ENCODE measurements at places on chromosomes 1 and 21.

DNA sequence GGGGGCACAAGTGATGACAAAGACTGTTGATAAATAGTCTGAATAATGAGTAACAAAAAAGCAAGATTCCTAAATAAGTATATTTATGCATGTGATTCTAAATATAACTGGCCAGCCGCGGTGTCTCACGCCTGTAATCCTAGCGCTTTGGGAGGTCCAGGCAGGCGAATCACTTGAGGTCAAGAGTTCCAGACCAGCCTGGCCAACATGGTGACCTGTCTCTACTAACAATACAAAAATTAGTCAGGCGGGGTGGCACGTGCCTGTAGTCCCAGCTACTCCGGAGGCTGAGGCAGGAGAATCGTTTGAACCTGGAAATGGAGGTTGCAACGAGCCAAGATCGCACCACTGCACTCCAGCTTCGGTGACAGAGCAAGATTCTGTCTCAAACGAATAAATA, 161.5 kb downstream of the TOMM20 start:
- DNase-seq, result peak; percentile 44

DNA sequence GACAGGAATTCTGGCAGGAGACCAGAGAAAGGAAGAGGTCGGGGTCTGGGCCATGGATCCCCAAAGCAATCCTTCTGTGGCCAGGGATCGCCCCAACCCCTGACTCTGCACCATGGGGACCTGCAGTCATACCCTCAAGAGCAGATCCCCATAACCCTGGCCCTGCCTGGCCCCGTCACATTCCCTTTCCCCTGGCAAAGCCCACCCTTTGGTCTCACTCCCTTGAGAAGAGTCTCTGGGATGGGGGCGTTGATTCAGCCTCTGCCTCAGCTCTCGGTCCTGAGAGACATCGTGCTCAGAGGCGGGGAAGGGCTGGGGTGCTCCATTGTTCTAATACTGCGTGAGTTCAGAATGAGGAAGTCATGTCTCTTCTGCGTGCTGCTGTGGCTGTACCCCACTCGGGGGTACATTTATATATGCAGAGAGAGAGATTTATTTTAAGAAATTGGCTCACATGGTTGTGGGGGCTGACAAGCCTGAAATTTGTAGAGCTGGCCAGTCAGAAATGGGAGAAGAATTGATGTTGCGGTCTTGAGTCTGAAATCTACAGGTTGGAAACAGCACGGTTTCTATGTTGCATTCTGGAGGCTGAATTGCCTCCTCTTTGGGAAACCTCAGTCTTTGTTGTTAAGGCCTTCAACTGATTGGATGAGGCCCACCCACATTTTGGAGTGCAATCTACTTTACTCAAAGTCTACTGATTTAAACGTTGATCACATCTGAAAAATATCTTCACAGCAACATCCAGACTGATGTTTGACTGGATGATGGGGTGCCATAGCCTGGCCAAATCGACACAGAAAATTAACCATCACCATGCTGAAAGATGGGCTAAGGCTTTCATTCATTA, 4.2 kb upstream of the PADI2 start:
- no peak for DNase-seq

DNA sequence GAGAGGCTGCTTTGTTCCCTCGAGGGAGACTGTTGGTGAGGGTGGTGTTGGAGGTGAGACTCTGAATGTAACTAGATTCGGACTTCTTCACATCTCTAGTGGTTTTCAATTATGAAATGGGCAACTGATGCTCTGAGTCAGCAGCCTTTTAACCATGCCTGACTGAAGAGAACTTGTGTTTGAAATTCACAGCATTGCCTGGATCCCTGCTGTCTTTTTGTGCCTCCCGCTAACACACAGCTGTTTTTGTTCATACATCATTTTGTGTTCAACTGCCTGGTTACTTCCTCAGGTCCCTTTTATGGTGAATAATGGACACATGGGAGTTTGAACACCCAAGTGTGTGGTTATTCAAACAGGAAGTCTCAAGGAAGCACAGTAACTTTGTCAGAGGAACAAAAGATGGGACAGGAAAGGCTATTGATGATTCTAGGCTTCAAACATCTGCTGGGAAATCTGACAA, 16.8 kb downstream of the LAMC1 start:
- DNase-seq, result no peak

DNA sequence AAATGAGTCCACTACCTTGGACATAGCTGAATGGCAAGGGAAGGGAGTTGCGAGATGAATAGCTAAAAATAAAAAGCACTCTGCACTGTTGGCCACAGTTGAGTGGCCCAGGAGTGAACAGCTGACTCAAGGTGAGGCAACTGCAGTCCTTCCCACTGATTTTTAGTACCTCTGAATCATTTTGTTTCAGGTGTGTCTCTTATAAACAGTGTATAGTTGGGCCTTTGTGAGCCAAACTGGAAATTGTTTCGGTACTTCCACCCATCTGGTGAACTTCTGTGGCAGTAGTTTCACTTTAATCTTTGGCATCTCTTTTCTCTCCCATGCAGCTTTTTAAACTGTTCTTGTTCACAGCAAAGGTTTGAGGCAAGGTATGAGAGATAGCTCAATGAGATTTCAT, 122.7 kb downstream of the VAV3 start:
- no peak for DNase-seq
